Left lung (tissue), 14 donors: ENCODE measurements at places on chromosomes 1 and 21. TPM values are rescaled to one million over a fixed set of nuclear protein-coding genes. Genes with fewer than 3 reads are reported as not detected.
A peak's percentile ranks its signal among the peaks of the same experiment; 100 is the strongest.

The TTC39A gene
- 8.7 TPM for polyA plus RNA-seq

DNA sequence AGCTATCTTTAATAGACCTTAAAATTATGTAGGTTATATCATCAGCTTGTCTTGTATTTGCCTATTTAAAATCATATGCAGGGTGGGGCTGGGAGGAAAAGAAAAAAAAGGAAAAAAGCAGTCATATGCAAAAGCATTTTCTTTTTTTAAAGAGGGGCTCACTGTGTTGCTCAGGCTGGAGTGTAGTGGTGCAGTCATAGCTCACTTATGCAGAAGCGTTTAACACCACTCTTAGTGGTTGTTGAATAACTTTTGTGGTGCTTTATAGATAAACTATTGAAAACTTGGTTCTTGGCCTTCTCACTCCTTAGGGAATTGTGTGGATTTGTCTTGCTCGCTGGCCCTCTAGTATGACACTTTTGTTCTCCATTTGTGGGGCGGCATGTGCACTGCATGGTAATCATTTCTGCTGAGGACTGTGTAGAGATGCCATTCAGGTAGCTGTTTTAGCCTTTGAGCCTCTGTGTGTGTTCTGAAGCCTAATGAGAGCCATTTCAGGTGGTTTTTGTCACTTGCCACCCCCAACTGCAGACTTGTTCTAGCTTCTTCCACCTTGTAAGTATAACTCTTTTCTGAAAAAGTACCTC is 77.8 kb downstream of the KIF1B start:
- no peak for DNase-seq
- peaks cover 77% of the 10 kb centered on the region for H3K36me3 ChIP-seq
- peaks cover 6% of the 10 kb centered on the region for H3K4me1 ChIP-seq
- no peak overlapping the region for H3K27ac ChIP-seq
- no peak overlapping the region for H3K4me3 ChIP-seq
- H3K27me3 ChIP-seq: no peaks in the 10 kb centered on the region

DNA sequence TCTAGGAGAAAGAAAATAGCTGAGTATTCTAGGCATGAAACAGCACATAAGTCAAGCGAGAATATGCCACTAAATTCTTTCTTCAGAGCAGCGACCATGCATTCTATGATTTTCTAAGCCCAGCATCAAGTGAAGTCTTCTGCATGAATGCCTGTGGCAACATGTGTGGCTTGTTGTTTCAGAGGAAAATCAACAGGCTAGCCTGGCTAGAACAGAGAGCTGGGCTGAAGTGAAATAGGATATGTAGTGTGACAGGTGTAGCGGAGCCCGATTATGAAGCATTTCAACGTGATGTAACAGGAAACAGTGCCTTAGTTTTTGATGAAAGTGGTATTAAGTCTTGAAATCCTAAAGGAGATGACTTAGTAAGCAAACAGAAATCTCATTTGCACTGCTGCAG is 7.0 kb downstream of the CSDE1 start:
- H3K27me3 ChIP-seq: no peaks in the 10 kb centered on the region
- DNase-seq: no peak
- H3K4me3 ChIP-seq: no peak overlapping the region
- peaks cover 30% of the 10 kb centered on the region for H3K4me1 ChIP-seq
- peaks cover 38% of the 10 kb centered on the region for H3K36me3 ChIP-seq

DNA sequence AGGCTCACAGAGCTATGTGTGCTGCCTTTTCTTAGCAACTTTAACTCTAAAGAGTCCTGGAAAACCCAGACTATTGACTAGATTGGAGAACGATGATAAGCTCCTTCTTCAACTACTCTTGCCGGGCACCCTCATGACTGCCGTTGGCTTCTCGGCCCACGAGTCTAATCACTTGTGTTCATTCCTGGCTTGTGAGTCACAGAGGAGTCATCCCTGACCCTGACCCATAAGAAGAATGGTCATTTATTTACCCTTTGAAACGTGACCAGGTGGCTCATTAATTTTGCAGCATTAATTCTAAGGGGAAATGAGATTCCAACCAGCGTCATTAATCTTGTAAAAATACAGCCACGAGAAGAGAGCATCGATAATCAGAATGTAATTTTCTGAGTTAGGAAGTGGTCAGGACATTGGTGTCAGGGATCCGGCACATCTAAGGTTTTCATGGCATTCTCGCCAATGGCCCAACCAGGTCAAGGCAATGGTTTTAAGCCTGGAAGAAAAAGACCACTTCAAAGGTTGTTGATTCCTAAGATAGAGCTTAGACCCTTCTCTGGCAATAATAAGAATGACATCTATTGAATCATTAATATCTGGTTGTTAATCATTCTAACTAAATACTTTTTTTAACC is 183.6 kb upstream of the RUNX1 start:
- no peak overlapping the region for H3K4me3 ChIP-seq
- no peaks in the 10 kb centered on the region for H3K27me3 ChIP-seq
- H3K27ac ChIP-seq: no peak overlapping the region
- DNase-seq: no peak

GRCh38 chr1:214514032-214514818 is 37.2 kb downstream of the PTPN14 start:
- no peak overlapping the region for H3K27ac ChIP-seq
- no peak for DNase-seq
- H3K4me3 ChIP-seq: no peak overlapping the region

DNA sequence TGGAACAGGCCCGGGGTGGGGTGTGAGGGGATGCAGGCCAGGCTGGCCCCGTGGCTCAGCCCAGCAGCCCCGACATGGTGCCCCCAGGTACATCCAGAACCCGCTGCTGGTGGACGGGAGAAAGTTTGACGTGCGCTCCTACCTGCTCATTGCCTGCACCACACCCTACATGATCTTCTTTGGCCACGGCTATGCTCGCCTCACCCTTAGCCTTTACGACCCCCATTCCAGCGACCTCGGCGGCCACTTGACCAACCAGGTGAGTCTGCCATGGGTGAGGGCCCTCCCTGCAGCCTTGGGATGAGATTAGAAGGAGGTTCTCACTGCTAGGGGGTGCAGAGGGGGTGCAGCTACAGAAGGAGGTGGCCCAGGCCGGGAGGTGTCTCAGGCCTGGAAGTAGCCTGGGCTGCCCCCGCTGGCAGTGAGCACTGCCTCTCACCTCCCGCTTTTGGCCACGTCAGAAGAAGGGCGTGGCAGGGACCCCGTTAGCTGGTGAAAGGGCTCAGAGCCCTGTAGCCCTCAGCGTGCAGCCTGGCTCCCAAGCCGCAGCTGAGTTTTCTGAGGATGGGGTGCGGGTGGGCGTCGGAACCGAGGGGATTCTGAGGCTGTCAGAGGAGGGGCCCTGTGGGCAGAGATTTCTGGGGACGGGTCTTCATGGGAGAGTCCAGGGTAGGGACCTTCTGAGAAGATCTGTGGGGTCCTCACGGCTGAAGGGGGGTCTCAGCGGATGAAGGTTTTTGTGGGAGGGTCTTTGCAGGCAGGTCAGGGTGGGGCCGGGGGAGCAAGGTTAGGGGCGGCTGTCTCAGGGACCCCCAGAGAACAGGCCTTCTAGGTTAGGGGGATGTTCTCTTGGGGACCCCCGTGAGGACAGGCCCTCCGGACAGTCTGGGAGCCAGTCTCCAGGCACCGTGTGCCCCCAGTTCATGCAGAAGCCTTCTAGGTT is 10.4 kb downstream of the TTLL10 start:
- no peaks in the 10 kb centered on the region for H3K36me3 ChIP-seq
- H3K27me3 ChIP-seq: peaks cover 24% of the 10 kb centered on the region
- DNase-seq: no peak
- no peak overlapping the region for H3K4me3 ChIP-seq

The LPAR3 gene
- polyA plus RNA-seq: 1.1 TPM

- H3K27me3 ChIP-seq: no peaks in the 10 kb centered on the region
- H3K27ac ChIP-seq: no peak overlapping the region
- no peaks in the 10 kb centered on the region for H3K36me3 ChIP-seq
Measured at GRCh38 chr1:147879911-147880310, 22.7 kb upstream of the GJA8 start.

The PLA2G4A gene
- 8.2 TPM for polyA plus RNA-seq

DNA sequence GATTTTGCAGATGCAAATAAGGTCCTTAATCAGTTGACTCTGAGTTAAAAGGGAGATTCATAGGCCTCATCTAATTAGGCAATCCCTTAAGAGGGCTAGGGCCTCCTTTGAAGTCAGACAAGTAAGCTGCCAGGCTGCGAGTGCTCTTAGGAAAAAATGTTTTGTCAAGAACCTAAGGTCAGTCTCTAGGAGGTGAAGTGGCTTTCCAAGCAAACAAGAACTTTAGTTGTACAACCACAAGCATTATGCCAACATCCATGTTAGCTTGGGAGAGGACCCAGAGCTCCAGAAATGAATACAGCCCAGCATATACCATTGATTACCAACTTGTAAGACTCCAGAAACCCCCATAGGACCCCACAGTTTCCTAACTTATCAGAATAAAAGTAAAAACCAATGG is 1366.2 kb downstream of the PLA2G4A start:
- H3K4me3 ChIP-seq: no peak overlapping the region
- H3K27ac ChIP-seq: no peak overlapping the region
- no peaks in the 10 kb centered on the region for H3K36me3 ChIP-seq
- no peaks in the 10 kb centered on the region for H3K27me3 ChIP-seq

DNA sequence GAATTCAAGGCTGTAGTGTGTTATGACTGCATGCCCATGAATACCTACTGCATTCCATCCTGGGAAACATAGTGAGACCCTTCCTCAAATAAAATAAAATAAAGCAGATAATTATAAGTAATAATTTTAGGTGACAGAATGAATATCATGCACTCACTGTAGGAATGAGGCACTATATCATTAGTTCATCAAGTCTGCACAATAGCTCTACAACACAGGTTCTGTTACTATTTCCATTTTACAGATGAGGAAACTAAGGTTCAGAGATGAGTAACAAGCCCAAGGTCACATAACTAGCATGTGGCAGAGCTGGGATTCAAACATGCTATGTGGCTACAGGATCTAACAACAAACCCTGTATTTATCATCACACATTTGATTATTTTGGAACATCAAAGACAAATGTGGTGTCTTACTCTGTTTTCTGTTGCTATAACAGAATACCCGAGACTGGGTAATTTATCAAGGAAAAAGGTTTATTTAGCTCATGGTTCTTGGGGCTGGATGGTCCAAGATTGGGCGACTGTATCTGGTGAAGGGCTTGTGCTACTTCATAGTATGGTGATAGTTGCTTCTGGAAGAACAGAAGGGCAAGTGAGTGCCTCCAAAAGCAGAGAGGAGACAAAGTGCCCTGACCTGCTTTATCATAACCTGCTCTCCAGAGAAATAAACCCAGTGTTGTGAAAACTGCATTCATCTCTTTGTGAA is 4.8 kb upstream of the ZNF691 start:
- no peak for DNase-seq
- no peak overlapping the region for H3K4me3 ChIP-seq
- no peaks in the 10 kb centered on the region for H3K27me3 ChIP-seq
- H3K36me3 ChIP-seq: no peaks in the 10 kb centered on the region

DNA sequence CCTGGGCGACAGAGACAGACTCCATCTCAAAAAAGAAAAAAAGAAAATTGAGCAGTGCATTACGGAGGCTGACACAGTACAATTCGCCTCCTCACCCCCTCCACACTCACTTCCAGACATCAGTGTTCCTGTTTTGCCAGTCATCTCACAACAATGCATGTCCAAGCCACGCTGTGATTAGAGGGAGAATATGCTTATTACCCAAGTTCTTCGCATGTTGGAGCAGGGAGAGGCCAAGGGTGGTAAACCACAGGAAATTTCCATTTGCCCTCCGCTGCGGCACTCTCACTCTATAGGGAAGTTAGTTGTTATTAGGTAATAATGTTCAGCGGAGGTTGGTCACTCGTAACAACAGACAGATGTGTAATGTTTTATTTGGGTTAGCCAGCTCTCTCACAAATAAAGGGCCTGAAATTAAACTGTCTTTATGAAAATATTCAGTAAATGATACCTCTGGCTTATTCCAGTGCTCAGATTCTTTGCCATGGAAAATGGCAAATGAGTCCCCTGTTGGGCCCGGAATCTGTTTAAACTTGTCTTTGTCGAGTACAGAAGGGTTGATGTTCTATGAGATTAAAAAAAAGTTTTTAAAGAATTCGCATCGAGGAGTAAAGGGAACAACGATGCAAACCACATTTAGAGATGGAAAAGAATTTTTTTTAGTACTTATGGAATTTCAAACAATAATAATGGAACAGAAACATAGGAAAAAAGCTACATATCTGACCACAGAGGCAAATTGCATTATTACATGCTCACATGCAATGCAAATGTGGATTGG is 33.1 kb downstream of the KCNJ15 start:
- H3K4me3 ChIP-seq: no peak overlapping the region
- H3K4me1 ChIP-seq: peaks cover 95% of the 10 kb centered on the region
- H3K27ac ChIP-seq: peak overlapping the region; percentile 44
- no peaks in the 10 kb centered on the region for H3K27me3 ChIP-seq
- H3K36me3 ChIP-seq: no peaks in the 10 kb centered on the region

DNA sequence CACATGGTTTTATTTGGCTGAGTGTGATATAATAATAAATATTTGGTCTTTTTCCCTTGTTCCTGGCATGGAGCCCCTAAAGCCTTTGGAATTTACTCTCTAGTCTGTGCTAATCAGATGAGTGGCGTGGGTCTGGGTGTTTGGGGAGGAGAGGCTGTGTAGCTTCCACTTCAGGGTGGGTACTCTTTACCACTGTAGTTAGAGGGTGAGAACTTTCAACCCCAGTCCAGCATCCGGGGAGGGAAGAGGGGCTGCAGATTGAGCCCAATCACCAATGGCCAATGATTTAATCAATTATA is 20.0 kb downstream of the USP25 start:
- no peak overlapping the region for H3K27ac ChIP-seq
- H3K4me3 ChIP-seq: no peak overlapping the region
- H3K36me3 ChIP-seq: no peaks in the 10 kb centered on the region
- no peaks in the 10 kb centered on the region for H3K27me3 ChIP-seq

- H3K27ac ChIP-seq: no peak overlapping the region
- H3K36me3 ChIP-seq: no peaks in the 10 kb centered on the region
- no peak overlapping the region for H3K4me3 ChIP-seq
- DNase-seq: no peak
Measured at GRCh38 chr1:234243521-234244260, 129.6 kb upstream of the COA6 start.

DNA sequence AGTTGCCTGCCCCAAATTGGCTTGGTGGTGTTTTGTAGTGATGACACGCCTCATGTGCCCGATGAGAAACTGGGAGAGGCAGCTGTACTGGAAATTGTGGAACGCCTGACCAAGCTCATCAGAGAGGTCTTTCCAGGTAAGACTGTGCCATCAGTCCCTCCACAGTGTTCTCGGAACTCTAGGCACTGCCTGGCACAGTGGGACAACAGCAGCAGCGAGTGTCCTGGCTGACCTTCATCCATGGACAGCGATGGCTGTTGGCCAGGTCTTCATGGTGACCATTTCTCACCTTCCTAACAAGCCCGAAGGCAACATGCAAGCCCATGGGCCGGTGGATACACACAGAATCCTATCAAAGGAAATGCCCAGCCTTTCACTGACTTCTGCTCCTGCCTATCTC is 10.7 kb upstream of the XKR8 start:
- H3K27me3 ChIP-seq: no peaks in the 10 kb centered on the region
- no peak for DNase-seq
- no peak overlapping the region for H3K27ac ChIP-seq
- H3K4me3 ChIP-seq: no peak overlapping the region

- no peak for DNase-seq
- H3K4me3 ChIP-seq: no peak overlapping the region
- H3K36me3 ChIP-seq: no peaks in the 10 kb centered on the region
- no peaks in the 10 kb centered on the region for H3K27me3 ChIP-seq
- H3K4me1 ChIP-seq: no peaks in the 10 kb centered on the region
- H3K27ac ChIP-seq: no peak overlapping the region
Measured at GRCh38 chr1:172810480-172811175, 151.7 kb downstream of the FASLG start.
